ENCODE measurements at places on chromosomes 5 and 9.

GRCh38 chr5:154782326-154782725, 27.1 kb downstream of the LARP1 start:
- DNase-seq, result no peak

DNA sequence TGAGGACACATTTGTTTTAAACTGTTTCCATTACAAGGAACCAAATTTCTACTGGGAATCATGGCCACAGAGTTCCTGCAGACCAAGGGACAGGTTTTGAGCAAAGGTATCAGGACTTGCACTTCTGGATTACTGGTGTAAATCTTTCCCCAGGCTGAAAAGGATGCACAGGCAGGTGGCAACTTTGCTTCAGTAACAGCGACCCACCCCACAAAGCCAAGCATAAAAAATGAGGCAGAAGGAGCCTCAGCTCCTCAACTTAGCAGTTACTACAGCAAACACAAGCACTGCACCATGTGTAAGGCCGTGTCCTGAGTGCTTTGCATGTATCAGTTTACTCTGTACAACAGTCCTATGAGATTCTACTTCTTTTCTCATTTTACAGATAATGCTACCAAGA, 251.9 kb downstream of the EBF1 start:
- DNase-seq, result no peak

DNA sequence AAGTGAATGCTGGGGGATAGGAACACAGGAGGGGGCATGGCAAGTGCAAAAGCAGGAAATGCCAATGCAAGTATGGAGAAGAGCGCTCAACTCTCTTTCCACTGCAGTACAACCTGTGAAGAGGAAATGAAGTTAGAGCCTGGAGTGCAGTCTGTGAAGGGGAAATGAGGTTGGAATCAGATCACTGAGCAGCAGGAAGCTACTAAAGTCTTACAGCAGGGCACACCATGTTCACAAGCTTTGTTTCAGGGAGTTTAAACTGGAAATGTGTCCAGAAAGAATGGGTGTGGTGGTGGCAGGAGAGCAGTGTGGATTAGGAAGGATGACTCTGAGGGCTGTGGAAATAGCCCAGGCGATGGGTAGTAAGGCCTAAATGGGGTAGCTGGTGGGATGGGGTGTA, 15.4 kb downstream of the ARHGEF37 start:
- DNase-seq, result no peak

DNA sequence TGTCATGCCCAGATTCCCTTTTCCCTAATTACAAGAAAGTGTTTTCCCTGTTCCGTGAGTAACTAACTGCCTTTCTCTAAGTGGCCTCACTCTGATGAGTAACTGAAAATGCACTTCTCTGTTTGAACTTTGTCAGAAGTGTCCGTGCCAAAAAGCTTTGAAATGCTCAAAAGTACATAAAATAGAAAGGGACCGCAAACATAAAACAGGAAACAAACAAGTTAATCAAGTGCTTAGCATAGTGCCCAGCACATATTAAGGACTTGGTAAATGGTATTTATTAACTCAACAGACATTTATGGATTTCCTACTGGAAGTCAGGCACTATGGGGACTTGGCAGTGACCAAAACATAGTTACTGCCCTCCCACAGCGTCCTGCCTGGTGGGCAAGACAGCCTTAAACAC, 22.3 kb downstream of the AQP3 start:
- DNase-seq, result peak; percentile 15

DNA sequence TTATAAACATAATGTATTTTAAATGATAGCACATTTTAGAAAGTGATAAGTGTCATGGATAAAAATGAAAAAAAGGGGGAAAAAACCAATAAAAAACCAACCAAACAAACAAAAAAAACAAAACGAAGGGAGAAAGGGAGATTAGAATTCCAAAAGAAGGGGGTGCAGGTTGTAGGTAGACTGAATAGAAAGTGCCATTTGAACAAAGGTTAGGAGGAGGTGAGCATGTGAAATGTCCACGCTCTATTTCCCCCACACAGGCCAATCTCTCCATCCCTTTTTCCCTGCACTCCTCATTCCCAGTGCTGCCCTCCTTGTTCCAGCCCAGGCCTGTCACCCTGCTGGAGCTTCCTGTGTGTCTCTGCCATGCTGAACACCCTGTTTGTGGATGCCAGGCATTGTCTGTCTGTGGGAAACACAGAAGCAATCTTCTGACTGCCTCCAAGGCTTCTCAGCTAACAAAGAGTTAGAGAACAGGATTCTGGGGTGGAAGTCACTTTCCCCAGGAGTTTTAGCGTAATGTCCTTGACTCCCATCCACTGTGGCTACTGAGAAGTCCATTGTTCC, 138.8 kb downstream of the ADAMTS16 start:
- no peak for DNase-seq

- peak; percentile 97 for DNase-seq
These were observed 18.2 kb upstream of the DCP2 start for GRCh38 chr5:112958093-112959088.

- no peak for DNase-seq
These were observed 700.2 kb downstream of the IRX1 start for GRCh38 chr5:4295663-4296339.

DNA sequence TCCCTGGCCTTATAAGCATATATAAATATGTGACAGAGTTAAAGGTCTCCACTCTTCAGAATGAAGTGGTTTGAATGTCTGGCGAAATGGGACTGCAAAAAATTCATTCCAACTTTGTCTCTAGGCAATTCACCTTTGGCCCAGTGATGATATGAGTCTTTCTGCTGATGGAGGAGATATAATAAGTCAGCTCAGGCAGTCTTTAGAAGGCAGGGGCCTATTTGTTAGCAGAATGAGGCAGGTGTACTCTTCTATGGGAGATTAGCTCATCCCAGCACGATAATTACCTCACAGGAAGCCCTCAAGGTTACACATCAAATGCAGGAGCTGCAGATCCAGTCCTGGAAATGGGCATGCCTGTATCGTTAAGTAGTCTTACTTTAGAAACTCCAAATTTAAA, 300.5 kb downstream of the NR2F1-AS1 start:
- DNase-seq, result no peak

DNA sequence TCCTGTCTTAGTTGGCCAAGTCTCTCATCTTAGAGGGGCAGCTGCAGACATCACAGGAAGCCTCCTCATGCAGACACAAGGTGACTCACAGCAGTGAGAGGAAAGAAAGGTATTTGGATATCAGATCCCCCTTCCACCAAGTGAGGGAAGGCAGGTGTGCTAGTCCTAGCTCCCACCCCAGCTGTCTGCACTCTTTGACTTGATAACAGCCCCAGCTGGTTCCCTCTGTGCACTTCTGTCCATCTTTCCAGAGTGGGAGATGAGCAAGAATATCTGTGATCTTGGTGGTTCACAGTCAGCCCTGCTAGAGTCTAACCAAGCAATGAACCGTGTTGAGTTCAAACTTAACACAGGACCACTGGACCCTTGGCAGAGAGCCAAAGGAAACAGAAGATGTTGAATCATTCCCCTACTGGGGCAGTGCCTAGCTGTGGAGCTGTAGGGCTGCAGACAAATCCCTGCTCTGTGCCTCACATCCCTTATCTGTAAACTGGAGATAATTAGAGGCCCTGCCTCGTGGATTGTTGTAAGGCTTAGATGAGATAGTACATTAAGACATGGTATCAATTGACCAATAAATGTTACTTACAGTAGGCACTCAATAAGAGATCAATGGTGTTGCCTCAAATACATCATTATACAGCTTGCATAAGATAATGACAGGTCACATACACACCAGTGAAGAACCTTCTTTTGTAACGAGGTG, 39.1 kb downstream of the SH3RF2 start:
- DNase-seq, result peak; percentile 14

DNA sequence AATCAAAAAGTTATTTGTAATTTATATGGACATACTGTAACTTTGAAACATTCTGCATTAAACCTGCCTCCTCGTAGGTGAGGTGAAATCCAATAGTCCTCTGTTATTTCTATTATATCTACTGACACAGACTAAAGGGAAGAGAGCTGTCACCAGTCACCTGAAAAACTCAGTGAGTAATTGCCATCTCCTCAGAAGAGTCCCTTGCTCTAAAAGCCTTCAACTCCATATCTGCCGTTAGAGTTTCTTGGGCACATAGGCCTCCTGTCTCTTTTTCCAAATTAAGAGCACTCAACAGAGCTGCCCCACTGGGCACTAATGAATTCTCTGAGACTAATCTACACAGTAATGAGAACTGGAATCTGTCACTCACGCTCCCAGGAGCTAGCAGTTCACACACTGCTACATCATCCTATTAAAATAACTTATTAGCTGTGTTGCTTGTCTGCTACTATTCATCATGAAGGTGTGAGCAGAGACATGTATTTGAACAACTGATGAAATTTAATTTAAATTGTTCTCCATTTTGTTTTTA, 67.3 kb upstream of the VCAN start:
- no peak for DNase-seq

DNA sequence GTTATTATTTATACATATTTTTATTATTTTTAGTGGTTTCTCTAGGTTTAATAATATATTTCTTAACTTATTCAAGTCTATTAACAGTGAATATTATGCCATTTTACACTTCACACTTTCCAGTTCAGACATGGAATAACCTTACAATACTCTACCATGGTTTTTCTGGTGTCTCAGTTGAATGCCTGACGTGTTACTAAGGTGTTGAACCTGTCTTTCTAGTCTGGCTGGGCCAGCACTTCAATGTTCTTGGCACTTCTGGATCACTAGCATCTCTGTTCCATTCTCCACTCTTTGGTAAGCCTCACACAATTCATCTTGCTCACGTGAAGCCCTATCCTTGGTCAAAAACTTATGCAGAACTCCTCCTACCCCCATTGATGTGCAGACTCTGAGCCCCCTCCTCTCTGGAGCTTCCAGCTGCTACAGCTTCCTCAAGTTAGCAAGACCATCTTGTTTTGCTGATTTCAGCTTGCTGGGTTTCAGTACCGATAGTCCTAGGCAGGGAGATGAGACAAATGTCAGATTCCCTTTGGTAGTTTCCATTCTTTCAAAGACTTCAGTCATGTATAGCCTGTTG, 243.1 kb downstream of the FBXO4 start:
- DNase-seq, result no peak

DNA sequence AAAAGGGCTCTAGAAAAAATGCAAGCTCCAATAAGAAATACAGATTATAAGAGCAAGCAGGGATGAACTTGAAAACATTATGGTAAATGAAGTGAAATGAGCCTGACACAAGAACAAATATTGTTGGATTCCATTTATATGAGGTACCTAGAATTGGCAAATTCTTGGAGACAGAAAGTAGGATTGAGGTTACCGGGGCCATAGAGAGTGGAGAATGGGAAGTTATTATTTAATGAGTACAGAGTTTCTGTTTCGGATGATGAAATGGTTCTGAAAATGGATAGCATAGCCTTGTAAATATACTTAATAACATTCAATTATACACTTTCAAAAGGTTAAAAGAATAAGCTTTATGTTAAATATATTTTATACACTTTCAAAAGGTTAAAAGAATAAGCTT, 75.6 kb upstream of the SLC12A2 start:
- no peak for DNase-seq

DNA sequence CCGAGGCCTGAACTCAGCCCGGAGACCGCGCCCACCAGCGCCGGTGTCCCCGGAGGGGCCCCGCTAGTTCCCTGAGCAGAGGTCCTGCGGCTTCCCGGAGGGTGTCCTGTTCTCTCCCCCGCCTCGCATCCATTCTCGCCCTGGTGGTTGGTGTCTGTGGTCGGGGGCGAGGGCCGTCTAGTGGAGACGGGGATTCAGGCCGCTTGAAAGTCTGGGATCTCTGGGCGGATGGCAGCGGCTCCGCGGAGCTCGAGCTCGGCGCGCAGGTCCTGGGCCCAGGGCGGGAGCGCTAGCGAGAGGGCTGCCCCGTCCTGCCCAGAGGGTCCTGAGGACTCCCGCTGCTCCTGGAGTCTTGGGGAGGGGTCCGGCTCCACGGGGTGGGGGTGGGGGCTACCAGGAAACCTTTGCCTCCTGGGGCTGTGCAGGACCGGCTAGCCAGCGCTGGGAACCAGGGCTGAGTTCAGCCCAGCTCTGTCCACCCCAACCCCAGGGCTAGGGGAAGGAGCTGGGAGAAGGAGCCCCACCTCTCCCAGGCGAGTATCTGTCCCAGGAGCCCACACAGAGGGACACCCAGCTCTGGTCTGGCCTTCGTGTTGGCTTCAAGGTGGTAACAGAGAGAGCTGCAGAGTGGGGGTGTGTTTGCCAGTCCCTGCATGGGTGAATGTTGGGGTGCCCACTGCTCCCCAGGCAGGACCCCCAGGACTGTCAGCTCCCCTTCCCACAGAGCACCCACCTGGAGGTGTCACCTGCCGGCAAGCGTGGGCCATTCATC, 4.0 kb downstream of the TOR4A start:
- DNase-seq, result no peak

- DNase-seq, result peak; percentile 26
These were observed 9.5 kb downstream of the EXOSC3 start for GRCh38 chr9:37775216-37775919.

GRCh38 chr5:114435885-114436299, 74.0 kb downstream of the KCNN2 start:
- no peak for DNase-seq

- DNase-seq, result no peak
These were observed 74.5 kb downstream of the WNK2 start for GRCh38 chr9:93258419-93258817.

DNA sequence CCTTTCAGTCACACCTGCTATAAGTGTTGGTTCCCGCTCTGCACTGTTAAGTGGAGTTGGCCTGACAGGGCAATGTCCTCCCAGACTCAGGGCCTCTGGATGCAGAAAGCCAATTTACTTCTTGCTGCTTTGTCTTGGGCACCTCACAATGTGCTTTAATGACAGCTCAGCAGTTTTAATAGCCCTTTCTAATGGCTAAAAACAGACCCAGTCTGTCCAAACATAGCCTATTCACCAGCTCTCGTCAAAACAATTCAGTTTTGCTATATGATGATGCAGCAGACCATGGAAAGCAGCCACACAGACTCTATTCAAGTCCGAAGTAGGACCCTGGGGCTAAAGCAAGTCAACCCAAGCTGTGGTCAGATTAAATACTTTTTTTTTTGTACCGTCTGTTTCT, 529.1 kb upstream of the SEMA6A start:
- no peak for DNase-seq

DNA sequence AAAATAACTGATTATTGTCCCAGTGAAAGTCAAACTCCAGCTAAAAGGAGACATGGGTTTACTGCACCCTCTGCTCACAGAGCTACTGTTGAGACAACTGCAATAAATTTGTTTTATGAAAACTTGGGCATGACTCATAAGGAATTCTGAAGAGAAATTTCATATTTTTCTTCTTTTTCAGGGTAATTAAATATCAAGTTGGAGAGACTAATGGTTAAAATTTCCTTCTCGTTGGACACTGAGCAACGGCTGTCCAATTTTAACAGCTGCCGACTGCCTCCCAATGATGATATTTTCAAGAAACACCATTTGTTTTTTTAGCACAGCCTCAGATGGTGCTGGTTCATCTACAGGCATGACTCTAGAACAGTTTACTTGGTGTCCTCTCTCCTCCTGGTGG, 259.2 kb upstream of the RGMB start:
- DNase-seq, result peak; percentile 53

DNA sequence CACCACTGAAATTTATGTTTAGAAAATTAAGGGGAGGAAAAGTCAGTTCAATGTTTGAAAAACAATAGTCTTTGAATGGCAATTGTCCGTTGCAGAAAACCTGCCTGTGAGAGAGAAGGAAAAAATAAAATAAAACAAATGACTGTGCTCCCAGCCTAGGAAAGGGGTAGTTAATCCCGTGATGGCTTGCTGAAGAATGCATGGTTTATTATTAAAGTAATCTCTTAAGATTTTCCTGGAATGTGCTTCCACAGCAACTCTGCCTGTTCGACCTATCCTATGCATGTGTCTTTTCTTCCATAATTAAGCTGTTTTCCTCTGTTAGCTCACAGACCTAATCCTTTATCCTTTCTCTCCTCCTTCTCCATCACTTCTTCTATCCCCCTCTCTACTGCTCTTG, 2.4 kb upstream of the DAB2 start:
- no peak for DNase-seq

Measured in foreskin fibroblast (primary cell).